GM12878 (cell line): ENCODE measurements at places on chromosomes 11 and 22. TPM values are rescaled to one million over a fixed set of nuclear protein-coding genes. Genes with fewer than 3 reads are reported as not detected.

WNT7B gene
- total RNA-seq = not detected in 2 replicates

- DNase-seq = no peak
Measured at GRCh38 chr11:40877981-40878380, 581.5 kb downstream of the LRRC4C start.

DNA sequence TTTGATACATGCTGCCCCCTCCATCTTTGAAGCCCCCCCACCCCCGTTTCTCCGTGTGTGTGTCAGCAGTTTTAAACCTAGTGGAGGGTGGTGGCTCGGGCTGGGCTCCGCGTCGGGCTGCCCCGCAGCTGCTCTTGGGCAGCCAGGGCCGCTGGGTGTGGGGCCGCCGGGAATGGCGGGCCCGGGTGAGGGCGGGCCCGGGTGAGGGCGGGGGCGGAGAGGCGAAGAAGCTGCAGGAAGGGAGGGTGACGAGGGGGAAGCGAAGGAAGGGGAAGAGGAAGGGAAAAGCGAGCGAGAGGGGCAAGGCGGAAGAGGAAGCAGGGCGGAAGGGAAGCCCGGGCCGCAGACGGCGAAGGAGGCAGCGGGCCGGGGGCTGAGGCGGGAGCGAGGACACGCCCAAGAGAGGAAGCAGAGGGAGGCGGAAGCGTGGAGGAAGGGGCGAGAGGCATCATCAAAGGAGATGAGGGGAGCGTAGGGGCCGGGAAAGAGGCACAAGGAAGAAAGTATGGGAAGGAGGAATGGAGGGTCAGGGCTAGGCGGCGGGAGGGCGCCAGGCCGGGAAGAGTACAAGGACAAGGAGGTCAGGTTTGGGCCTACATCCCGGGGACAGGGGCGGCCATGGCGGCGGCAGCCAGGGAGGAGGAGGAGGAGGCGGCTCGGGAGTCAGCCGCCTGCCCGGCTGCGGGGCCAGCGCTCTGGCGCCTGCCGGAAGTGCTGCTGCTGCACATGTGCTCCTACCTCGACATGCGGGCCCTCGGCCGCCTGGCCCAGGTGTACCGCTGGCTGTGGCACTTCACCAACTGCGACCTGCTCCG lies 82.4 kb downstream of the BCR start:
- no peak for DNase-seq

DNA sequence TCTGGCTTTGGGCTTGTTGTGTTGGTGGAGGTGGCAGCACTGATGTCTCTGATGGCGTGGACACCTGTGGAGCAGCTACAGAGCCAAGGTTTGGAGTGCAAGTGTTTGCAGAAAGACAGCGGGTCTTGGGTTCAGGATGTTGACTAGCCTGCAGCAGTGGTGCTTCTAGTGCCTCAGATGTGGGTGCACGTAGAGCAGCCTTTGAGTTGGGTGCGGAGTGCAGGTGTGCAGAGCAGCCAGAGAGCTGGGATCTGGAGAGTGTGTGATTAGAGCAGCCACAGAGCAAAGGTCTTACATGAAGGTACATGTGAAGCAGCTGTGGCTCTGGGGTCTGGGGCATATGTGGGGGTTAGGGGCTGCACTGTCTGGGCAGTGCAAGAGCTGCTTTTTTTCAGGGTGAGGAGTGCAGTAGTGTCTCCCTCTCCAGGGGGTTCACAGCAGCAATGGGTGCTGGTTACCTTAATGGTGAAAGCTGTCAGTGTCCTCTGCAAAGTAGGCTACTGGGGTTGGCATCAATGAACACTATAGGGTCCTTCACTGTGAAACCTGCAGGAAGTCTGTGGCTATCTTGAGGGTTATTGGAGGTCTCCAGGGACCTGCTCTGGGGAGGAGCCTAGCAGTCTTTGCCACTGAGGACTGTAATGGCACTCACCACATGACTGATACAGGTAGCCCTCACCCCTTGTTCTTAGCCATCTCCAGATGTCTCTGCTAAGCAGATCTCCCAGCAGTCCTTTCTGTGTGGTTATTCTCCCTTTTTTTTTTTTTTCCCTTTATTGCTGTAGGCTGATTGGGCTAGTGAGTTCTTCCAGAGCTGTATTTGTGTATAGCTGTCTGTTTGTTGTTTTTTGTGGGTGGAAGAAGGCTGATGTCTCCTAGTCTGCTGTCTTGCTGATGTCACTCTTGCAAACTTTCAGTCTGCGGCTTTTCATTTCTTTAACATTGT lies 14.3 kb downstream of the BIRC2 start:
- peak; percentile 74 for DNase-seq

- DNase-seq = no peak
Measured at GRCh38 chr11:1554981-1555712, 16.9 kb downstream of the DUSP8 start.

- DNase-seq = no peak
Measured at GRCh38 chr22:43886231-43886630, 5.6 kb downstream of the PNPLA5 start.

DNA sequence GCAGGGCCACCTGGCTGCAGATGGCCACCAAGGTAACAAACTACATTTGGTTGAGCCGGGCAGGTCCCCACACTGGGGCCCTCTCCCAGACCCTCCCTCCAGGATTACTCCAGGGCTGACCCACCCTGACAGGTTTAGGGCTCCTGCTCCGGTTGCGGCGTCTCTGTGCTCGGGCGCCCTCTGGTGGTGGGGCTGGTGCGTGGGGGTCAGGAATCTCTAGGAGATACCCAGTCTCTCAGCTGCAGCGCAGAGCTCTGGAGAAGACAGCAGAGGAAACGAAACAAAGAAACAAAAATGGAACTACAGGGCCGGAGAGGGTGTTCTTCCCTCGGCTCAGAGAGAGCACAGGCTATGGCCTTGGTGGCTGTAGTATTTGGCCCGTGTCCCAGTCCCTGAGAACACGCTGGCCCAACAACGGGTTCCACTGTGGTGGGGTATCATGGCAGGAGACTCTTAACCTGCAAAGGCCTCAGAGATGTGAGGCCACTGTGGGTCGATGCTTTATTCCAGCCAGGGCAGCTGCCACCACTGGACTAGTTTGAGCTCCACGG lies 2.4 kb downstream of the C11orf96 start:
- no peak for DNase-seq

- no peak for DNase-seq
Measured at GRCh38 chr11:3200388-3201111, 18.1 kb downstream of the MRGPRG start.

BTBD18 gene
- not detected in 2 replicates for total RNA-seq

DNA sequence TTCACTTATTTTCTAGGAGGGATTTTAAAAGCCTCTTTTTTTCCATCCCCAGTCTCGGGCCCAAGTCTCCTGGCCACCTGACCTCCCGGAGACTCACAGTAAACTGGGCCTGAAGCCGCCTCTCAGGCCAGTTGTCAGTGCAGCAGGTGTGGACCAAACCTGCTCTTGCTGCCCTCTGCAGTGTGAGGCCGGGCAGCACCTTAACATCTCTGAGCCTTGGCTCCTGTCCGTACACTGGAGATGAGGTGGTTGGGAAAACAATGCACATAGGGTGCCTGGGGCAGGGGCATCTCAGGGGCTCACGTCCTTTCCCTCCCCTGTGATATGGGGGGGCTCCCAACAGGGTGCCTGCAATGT lies 45.1 kb downstream of the PHF21B start:
- no peak for DNase-seq

DNA sequence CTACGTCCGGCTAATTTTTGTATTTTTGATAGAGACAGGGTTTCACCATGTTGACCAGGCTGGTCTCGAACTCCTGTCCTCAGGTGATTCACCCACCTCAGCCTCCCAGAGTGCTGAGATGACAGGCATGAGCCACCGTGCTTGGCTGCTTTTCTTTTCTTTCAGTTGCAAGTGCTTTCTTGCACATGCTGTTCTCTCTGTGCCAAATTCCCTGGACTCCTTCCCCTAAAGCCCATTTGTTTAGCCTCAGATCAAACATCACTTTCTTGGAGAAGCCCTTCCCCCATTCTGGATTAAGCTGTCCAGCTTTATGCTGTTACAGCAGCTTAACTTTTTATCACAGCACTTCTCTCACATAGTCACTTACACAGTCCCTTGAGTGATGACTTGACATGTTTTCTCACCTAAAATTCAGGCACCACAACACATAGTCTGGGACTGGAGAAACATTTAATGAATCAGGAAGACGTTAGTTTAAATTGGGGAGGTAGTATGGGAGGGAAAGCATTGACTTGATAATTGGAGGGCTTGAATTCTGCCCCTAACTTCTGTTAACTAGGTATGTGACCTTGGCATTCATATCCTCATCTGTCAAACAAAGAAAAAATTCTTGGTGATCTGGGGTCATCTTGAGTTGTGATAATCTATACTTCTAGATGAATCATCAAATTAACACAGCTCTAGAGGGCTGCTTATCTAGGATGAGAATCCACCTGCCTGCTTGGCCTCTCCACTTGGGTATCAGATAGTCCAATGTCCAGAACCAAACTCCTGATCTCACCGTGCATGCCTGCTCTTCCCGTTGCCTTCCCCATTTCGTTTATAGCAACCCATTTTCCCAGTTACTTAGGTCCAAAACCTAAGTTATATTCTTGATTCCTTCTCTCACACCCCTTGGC lies 18.4 kb downstream of the ACO2 start:
- DNase-seq = no peak

SHANK3 gene
- total RNA-seq = 0.08 and 0.10 TPM in 2 replicates

DNA sequence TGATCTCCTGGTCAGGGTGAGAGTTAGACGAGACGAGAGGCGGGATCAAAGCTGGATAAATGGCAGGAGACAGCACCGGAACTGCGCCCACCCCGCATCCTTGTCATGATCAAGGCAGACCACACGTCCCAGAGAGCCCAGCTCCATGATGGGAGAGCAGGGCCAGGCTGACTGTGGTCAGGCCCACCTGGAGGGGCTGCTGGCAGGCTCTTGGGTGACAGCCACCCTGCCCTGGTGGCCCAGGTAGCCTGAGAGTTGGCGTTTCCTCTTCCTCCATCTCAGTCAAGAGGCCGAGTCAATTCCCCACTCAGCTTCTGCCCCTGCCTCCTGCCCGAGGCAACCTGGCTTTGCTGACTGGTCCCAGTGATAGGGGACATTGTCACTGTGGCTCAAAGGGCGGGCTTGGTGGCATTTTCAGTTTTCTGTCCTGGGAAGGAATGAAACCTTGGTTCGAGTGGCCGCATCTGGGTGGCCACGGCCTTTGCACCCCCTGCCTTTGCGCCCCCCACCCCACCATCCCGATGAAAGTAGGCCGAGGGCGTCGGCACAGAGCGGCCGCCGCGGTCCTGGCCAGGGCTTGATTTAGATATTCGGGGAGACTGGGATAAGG lies 60.8 kb upstream of the PPARA start:
- no peak for DNase-seq

- no peak for DNase-seq
Measured at GRCh38 chr11:130449996-130450769, 1.7 kb downstream of the ADAMTS15 start.

OR6T1 gene
- not detected in 2 replicates for total RNA-seq

PTPRCAP gene
- 197 and 204 TPM in 2 replicates for total RNA-seq

- no peak for DNase-seq
Measured at GRCh38 chr11:62553080-62553838, 6.7 kb upstream of the AHNAK start.

DNA sequence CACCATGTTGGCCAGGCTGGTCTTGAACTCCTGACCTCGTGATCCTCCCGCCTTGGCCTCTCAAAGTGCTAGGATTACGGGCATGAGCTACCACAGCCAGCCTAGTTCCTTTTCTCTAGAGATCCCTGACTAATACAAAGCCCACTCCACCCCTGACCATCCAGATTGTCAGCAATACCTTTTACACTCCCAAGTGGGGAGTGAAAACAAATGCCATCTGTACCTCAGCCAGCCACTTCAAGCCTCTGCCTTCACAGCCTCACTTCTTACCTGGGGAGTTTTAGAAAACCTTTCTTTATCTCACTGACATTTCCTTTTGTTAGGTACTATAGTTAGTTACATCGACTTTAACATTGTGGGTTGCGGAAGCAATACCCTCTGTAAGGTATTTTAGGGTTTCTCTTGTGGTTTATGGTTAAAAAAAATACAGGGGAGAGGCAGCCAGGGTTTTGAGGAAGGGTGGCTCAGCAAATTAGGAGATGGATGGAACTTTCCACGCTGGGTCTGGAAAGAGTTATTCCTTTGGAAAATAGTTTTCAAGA lies 8.9 kb downstream of the TOM1 start:
- peak; percentile 88 for DNase-seq

DNA sequence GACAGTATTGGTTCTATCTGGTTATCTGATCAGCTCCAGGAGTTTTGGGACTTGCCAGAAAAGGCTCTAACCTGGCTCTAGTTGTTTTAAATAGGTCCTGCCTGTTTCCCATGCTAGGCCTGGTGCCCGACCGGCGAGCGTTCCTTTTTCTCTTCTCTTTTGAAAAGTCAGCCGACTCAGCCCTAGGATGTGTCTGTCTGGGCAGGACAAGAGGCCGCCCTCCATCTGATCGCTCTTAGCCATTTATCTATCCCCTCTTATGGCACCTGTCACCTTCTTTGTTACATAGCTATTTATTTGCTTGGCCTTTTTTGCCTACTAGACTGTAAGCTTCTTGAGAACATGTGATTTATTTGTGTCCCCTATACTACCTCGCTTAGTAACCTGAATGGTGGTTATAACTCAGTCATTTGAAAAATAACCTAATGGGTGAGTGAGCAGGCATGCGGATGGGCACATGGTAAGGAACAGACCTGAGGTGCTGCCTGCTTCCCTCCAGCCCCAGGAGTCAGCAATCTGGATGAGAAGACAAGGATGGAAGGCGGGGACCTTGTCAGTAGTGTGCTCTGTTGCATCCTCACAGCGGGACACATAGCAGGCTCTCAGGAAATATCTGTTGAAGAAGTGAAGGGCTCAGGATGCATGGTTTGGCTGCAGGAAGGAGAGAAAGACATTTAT lies 108.4 kb downstream of the ZBTB16 start:
- no peak for DNase-seq

DNA sequence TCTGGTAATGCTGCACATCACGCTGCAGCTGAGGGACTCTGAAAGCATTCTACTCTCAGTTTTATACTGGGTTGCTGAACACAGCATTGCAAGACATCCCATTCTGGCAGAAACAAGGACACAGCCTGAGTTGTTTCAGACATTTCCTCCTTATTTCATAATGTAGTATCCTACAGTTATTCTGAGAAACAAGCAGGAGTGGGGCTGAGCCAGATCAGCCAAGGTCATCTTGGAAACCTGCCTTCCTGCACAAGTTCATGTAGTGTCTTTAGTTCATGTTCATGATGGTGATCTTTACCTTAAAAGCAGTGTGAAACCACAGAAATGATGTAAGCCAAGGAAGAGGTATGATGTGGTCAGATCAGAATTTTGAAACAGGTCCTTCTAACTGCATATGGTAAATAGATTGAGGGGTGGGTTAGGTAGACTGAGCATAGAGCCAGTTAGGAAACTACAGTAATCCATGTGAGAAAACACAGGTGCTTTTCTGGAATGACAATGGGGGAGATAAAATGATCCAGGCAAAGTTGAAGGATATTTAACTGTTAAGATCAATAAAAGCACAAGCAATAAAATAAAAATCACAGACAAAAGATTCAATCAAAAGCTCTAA lies 1686.8 kb downstream of the LRRC4C start:
- DNase-seq = no peak

- no peak for DNase-seq
Measured at GRCh38 chr22:18966748-18967147, 30.7 kb upstream of the PRODH start.

DNA sequence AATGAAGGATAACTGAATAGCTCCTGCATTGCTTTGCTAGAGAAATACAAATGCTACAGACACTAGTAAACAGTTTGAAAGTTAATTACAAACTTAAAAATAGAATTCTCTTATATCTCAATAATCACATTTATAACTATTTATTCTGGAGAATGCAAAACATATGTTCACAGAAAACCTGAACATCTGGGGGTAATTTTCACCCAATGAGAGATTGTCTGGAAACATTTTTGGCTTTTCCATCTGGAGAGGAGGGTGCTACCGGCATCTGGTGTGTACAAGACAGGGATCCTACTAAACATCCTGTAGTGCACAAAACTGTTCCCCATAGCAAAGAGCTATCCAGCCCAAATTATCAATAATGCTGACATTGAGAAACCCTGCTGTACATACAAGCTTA lies 378.4 kb upstream of the CHORDC1 start:
- no peak for DNase-seq
